ENCODE measurements at places on chromosomes 1 and 21.

GRCh38 chr1:230277201-230278025 is 148.7 kb downstream of the PGBD5 start:
- no peak for DNase-seq

DNA sequence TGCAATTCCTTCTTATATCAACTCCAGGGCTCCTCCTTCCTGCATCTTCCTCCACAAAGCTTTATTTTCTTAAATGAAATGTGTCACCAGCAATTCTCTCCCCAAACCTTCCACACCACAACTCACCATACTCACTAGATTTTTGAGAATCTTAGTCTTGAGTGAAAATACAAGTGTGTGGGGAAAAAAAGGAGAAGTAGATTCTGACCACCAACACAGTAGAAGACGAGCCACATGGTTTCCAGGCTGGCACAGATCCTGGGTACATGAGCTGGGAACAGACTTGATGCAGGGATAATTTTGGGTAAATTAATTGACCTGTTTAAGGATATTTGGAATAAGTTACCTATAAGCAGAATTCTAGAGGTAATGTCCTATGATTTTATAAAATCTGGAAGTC is 72.8 kb upstream of the KCNJ15 start:
- no peak for DNase-seq

GRCh38 chr1:192756314-192756713 is 52.5 kb upstream of the RGS2 start:
- DNase-seq = no peak

DNA sequence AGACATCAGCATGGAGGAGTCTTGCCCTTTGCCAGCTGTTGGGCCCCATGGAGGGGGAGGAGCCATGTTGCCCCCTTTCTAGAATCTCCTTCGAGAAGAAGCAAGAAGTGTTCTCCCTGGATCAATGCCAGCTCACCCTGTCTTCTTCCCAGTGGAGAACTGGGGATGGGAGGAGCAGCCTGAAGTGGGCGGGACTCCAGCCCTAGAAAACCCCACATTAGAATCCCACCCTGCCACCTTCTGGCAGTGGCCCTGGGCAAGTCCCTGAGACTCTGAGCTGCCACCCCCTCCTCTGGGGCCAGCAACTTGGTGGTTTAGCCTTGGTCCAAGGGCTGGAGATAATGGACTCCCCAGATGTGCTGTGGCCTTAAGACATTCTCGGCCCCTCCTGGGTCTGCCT is 51.7 kb downstream of the PAX7 start:
- no peak for DNase-seq

- DNase-seq = no peak
Observed at GRCh38 chr1:225911191-225912130, 12.6 kb downstream of the PYCR2 start.

GRCh38 chr1:61387829-61388228 is 305.5 kb downstream of the NFIA start:
- DNase-seq = no peak

DNA sequence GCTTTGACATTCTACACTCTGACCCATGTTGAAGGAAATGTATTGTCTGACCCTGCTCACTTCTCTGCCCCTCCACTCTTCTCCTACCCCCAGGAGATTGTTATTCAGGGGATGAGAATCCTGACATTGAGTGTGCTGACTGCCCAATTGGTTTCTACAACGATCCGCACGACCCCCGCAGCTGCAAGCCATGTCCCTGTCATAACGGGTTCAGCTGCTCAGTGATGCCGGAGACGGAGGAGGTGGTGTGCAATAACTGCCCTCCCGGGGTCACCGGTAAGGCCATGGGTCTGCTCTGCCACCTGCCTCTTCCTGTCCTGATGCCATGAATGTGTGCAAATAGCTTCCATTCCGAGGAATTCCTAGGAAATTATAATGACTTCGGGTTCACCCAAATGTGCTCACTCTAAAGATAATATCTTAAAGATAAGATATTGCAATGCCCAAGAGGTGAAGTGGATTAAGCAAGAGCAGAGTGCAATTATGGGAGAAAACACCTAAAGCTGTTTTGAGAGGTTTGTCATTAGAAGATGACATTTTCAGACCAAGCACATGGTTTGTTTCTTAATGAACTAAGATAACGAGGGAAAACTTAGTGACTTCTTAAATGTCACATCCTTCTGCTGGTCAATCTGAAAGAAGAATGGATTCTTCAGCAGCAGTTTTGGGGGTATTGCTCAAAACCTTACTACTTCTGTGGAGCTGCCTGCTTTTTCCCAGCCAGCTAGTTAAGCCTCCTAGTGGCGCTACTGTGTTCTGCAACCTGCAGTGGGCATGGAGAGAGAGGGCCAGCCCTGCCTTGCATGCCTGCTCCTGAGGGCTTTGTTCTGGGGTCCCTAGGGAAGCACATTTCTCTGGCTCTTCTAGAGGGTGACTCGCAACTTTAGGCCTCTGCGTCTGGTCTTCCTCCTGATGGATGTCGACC is 41.6 kb downstream of the LAMC2 start:
- peak; percentile 69 for DNase-seq

GRCh38 chr1:56064705-56065104 is 514.7 kb downstream of the PLPP3 start:
- no peak for DNase-seq

DNA sequence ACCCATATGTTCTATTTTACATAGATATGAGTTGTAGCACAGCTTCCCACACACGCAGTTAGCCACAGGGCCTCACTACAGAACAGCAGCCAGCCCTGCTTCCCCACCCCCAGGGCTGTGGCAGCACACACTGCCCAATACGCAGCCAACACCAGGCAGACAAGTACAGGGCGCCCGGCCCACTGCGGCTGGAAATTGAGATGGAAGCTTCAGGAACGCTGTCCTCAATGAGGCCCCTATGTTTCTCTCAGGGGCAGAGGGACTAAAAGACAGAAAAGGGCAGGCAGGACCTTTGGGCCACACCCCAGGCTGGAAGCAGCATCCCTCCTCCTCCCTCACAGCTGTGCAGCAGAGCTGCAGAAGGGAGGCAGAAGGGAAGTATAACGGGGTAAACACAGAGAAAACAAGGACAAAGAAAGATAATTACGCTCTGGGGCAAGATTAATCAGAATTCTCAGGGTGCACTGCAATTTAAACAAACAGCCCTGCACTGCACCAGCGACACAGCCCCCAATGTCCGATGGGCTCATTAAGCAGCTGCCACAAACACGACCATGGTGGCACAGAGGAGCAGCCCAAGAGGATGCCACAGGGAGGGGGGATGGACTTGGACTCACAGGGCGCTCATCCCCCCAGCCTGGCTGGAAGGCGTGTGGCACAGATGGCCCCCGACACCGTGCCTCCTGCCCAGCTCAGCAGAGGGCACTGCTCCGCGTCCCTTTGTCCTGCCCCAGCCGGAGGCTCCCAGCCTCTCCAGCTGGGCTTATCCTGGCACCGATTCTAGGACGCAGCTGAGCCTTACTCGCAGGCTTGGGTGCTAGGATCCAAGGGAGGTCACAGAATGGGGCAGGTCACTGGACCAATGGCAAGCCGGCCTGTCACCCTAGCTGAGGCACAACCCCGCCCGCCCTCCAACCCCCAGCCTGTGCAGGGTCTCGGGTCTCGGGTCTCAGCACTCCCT is 14.2 kb downstream of the WDR4 start:
- peak; percentile 27 for DNase-seq

- no peak for DNase-seq
Observed at GRCh38 chr1:18256282-18257235, 149.0 kb downstream of the IGSF21 start.

Data from NCI-H446 (cell line).